ENCODE measurements at places on chromosomes 7 and 10.

DNA sequence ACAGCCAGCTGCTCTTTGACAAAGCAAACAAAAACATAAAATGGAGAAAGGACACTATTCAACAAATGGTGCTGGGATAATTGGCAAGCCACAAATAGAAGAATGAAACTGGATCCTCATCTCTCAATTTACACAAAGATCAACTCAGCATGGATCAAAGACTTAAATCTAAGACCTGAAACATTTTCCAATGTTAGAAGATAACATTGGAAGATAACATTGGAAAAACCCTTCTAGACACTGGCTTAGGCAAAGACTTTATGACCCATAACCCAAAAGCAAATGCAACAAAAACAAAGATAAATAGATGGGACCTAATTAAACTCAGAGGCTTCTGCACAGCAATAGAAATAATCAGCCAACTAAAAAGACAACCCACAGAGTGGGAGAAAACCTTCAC lies 425.7 kb upstream of the SEMA3D start:
- DNase-seq: no peak

GRCh38 chr7:2508327-2509215 lies 11.0 kb upstream of the LFNG start:
- DNase-seq: peak; percentile 87

DNA sequence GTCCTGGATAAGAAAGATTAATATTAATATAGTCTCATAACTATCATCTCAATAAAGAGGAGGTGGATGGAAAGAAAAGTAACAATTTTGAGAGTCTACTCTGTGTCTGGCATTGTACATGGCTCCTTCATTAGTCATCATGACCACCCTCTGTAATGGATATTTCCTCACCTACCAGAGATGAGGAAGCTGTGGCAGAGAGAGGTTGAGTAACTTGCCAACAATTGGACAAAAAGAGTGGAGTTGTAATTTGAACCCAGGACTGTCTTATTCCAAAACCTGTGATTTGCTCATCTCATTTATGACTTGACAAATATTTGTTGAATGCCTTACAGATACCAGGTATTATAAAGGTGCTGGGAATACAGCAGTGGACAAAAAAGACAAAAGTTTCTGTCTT lies 2.1 kb upstream of the IDE start:
- DNase-seq: no peak

DNA sequence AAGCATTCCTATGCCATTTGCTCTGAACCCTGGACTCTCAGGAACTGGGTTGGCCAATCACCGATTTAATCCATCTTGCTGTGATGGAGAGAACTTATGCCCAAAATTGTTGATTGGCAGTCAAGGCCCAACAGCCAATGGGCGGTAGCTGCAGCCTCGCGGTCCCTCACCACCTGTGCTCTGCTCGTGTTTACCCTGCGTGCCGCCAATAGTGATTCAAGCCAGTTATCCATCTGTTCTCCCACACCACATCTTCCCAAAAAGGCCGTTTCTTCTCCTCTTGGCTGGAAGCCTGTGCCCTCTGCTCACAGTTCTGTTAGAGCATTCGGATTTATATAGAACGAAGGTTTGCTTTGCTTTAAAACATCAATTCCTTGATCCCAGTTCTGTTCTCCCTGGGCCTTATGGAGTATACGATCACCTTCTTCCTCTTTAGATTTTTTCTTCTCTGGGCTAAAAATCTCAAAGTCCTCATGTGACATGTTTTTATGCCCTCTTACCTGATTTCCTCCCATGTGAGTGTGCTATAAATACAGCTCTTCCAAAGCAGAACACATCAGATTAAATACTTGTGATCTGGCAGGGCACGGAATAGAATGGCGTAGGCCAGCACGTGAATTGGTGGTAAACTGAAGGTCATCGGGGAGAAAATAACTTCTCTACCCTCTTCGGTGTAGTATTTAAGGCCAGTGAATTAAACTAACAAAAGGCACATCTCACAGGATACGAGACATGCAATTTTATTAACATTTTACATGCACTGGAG lies 212.8 kb downstream of the NSUN6 start:
- no peak for DNase-seq

- DNase-seq: no peak
These were observed 7.3 kb downstream of the SFRP5 start for GRCh38 chr10:97764519-97764931.
